ENCODE measurements at places on chromosomes 12 and 14. TPM values are rescaled to one million over a fixed set of nuclear protein-coding genes. Genes with fewer than 3 reads are reported as not detected.

Gene VDR
- 92.4 TPM for total RNA-seq

Gene RILPL2
- 8.6 TPM for total RNA-seq

Gene TAS2R46
- 1.5 TPM for total RNA-seq

Gene C12orf60
- 2.6 TPM for total RNA-seq

Gene ETFBKMT
- 1.3 TPM for total RNA-seq

DNA sequence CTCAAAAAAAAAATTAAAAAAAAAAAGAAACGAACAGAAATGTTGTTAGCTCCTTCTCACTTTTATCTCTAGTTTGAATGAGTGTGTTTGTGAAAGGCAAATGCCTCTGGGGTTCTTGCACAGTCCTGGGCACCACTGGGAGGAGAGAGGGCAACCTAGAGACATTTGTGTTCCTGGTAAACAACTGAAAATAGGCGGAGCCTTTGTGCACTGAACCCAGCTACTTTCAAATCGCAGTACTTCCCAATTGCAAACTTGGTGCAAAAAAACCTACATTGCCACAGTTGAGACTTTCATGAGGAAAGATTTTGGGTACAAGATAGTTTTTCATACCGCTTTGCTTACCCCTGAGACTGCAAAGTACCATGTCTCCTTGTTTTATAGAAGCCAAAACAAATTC, 430.0 kb downstream of the ZFP36L1 start:
- no peak for DNase-seq

DNA sequence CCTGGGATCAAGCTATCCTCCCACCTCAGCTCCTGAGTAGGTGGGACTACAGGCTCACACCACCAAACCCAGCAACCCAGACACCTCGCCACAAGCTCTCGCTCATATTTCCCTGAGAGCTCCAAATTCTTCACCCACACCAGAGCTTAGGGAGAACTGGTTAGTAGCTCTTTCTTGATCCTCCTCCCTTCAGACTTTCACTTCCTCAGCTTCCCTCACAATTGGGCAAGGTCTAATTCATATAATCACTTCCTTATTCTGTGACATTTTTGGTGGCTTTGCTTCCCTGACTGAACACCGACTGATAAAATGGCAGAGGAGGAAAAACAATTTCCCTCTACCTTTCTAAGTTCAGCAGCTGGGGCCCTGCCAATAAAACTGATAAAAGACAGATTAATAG, 88.5 kb downstream of the GXYLT1 start:
- DNase-seq, result no peak

DNA sequence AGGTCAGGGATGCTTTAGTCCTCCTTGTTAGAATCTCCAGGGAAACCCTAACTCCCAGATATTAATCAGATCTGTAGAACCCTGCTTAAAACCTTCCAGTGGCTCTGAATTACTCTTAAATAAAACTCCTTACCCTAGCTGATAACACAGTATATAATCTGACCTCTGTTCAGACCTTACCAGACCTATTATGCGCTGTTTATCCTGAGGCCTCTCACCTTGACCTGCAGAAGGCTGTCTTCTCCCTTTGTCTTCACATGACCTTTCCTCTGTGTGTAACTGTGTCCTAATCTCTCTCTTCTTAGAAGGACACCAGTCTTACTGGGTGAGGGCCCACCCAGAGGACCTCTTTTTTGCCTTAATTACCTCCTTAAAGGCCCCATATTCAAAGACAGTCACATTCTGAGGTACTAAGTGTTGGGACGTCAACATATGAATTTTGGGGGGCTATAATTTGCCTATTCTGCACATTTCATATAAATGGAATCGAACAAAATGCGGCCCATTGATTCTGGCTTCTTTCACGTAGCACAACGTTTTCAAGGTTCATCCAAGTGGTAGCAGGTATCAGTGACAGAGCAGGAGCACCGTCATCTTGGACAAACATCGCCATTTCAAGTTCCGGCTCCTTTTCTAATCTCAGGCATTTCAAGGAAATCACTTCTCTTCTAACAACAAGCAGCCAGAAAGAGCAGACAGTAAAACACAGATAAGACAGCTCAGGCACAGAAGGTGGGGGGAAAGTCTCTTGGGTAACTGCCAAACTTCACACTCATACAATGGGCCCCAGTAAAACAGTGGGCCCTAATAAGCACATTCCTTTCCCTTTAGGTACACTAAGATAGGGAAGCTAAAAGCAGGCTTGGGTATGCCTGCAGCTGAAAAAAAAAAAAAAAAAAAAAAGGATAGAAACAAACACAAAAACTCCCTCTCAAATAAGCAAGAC, 200.2 kb upstream of the NUDT4 start:
- no peak for DNase-seq

DNA sequence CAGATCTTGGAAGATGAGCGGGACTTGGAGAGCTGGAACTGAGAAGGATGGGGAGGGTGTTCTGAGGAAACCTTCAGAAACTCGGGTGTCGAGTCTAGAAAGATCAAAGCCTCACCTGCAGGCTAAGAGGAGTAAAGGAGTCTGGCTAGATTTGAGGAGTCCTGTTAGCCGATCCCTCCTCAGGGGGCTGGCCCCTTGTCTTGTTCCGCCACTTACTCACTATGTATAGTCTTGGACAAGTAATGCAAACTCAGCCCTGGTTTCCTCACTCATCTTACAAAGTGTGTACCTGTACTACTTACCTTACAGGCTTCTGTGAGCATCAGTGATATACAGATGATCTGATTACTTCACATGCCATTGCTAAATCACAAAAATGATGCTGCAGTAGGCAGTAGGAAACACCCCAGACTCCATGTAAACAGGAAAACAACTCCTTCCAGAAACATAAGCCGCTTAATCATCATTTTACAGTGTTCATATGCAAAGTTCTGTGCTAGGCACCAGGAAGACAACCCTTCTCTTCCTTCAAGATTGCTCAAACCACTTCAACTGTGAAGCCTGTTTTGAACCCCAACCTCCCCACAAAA, 2.0 kb upstream of the SPTLC2 start:
- DNase-seq, result no peak

GRCh38 chr14:86787717-86788116, 1205.3 kb downstream of the GALC start:
- no peak for DNase-seq

Measured in activated naive CD4-positive, alpha-beta T cell treated with anti-CD3 and anti-CD28 coated beads, Interleukin-2, amount 50 U/mL, for 72 hours (primary cell).